ENCODE measurements at places on chromosomes 2 and 18.

DNA sequence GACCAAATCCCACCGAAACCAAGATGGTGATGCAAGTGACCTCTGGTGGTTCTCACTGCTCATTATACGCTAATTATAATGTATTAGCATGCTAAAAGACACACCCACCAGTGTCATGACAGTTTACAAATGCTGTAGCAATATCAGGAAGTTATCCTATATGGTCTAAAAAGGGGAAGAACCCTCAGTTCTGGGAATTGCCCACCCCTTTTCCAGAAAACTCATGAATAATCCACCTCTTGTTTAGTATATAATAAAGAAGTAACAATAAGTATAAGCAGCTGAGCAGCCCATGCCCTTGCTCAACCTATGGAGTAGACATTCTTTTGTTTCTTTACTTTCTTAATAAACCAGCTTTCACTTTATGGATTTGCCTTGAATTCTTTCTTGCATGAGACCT lies 31.0 kb upstream of the FMNL2 start:
- no peak for DNase-seq
- H3K27me3 ChIP-seq: no peaks in the 10 kb centered on the region
- H3K4me3 ChIP-seq: no peak overlapping the region
- H3K36me3 ChIP-seq: no peaks in the 10 kb centered on the region

DNA sequence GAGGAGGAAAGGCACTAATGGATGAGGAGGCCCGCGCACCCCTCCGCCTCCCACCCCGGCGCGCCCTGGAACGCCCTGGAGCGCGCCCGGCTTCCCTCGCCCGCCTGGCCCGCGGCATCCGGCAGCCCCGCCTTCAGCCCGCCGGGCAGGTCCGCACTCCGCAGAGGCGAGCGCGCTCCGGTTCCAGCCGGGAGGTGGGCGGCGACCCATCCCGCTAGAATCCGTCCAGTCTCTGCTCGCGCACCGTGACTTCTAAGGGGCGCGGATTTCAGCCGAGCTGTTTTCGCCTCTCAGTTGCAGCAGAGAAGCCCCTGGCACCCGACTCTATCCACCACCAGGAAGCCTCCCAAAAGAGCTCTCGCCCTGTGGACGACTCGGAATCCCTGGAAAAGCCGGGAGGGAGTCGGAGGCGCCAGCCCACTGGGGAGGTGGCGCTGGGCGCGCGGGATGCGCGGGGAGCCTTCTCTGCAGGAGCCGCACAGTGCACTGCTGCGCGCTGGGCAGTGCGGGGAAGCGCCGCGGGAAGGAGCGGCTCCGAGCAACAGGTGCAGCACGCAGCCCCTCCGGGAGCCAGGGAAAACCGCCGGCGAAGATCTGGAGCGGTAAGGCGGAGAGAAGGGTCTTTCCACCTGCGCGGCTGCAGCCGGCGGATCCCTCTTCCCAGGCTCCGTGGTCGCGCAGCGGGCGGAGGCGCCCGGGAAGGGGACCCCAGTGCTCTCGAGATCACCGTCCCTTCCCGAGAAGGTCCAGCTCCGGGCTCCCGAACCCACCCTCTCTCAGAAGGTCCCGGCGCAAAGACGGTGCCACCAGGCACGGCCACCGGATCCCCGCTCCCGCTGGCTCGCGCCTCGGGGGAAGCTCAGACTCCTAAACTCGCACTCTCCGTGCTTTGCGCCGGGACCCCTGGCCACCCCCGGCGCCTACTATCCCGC lies at the start of gene GALR1:
Gene GALR1, plus strand, starts transcription at position 280 of the 932 bp plus-strand sequence. CDS start 701 bp downstream, outside the sequence.
- peak within 1 kb of the TSS; percentile 45 for H3K4me3 ChIP-seq
- no peaks in the 10 kb centered on the region for H3K4me1 ChIP-seq
- peak; percentile 5 for DNase-seq
- no peaks in the 10 kb centered on the region for H3K36me3 ChIP-seq
- H3K27ac ChIP-seq: no peak within 1 kb of the TSS
- H3K27me3 ChIP-seq: peaks cover 46% of the 10 kb centered on the region

DNA sequence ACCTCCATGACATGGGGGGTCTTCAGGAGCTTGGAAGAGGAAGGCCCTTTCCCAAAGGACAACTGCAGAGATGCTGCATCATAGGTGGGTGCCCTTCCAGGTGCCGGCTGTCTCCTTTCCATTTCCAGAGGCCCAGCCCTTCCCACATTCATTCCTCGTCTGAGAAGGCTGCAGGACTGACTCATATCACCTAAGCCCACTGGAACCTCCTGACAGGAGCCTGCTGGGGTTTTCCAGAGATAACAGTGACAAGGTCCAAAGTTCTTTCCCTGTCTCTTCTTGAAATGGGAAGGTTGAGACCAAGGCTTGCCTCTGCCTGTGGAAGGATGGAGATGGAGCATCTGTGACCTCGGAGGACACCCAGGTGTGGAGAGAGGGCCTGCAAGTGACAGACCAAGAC lies 3.6 kb upstream of the PRSS56 start:
- H3K27me3 ChIP-seq: peaks cover 56% of the 10 kb centered on the region
- H3K4me1 ChIP-seq: no peaks in the 10 kb centered on the region
- H3K27ac ChIP-seq: no peak overlapping the region
- no peak for DNase-seq

DNA sequence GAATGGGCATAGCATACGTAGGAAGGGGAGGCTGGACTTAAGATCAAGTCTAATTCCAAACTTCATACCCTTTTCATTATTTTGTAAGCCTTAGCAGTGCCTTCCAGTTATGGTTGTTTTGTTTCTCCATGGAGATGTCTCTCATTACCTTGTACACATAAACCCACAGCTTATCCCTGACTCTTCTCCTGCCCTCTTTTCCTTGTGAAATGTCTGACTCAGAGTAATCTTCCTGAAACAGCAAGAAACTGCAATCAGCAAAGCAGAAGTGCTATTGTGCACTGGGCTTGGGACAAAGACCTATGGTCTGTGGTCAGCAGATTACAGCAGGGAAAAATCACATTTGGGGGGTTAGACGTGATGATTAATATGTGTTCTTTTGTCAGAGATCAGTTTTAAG lies 176.7 kb downstream of the IKZF2 start:
- H3K4me3 ChIP-seq: no peak overlapping the region
- H3K4me1 ChIP-seq: peaks cover 40% of the 10 kb centered on the region
- DNase-seq: peak; percentile 87
- no peaks in the 10 kb centered on the region for H3K27me3 ChIP-seq

DNA sequence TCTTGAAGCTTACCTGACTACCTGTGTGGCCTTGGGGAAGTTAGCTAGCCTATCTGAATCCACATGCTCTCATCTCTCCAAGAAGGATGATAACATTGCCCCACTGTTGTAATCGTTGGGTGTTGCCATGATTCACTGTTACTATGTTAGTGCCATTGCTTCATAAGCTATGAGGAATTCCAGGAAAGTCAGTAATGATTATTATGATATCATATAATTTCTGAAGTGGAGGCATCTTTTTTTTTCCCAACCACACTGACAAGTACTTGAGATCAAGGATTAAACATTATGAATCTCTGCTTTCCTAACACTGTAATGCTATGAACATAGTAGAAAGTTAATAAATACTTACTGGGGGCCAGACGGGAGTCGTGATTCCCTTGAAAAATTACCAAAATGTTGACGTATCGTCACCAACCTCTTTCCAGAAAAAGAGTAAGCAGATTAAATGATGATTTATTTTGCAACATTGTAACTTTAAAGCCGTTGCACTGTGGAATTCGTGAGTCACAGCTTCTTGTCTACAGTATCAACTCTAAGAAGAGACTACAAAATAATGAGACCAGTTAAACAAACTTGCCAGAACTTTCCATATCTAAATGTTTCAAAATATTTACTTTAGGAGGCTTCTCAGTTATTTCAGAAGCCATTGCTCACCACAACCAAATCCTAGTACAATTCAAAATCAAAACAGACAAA lies 459.9 kb downstream of the PIK3C3 start:
- H3K36me3 ChIP-seq: no peaks in the 10 kb centered on the region
- peak; percentile 75 for DNase-seq
- H3K27ac ChIP-seq: peak overlapping the region; percentile 60

DNA sequence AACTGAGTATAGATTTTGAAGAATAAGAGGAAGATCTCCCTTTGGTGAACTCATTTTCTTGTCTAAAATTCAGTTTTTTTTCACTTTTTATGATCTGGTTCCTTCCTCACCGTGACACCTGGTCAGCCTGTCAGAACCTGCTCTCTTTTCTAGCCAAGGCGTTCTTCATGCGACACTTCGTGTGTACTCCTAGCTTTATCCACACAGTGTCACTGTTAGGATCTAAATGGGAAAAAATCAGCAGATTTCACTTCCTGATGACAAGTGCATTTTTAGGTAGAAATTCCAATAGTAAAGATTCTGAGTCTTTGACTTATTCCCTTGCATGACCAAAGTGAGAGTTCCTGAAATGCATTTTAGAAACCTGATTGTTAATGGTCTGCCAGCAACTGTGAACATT lies 89.8 kb downstream of the KLHL14 start:
- DNase-seq: no peak
- no peaks in the 10 kb centered on the region for H3K27me3 ChIP-seq
- H3K27ac ChIP-seq: no peak overlapping the region
- no peaks in the 10 kb centered on the region for H3K36me3 ChIP-seq
- H3K4me1 ChIP-seq: no peaks in the 10 kb centered on the region

DNA sequence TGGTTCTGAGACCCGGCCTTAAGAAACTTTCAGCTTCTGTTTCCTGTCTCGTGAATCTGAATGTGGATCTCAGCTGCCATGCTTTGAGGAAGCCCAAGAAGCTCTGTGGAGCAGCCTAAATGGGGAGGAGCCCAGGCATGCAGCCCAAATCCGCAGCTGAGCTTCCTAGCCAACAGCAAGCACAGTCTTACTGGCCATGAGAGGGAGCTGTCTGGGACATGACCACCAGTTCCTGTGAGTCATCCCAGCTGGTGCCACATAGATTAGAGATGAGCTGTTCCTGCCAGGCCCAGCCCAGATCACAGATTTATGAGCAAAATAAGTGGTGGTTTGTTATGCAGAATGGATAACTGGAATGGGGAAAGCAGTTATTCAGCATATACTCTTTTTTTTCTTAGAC lies 224.4 kb upstream of the APCDD1 start:
- peak; percentile 91 for DNase-seq
- H3K36me3 ChIP-seq: no peaks in the 10 kb centered on the region
- 0 out of 2 replicates have a peak overlapping the region, but pooled peaks have one; percentile 25 for H3K27ac ChIP-seq
- peaks cover 18% of the 10 kb centered on the region for H3K4me1 ChIP-seq
- H3K4me3 ChIP-seq: no peak overlapping the region
- H3K27me3 ChIP-seq: no peaks in the 10 kb centered on the region

DNA sequence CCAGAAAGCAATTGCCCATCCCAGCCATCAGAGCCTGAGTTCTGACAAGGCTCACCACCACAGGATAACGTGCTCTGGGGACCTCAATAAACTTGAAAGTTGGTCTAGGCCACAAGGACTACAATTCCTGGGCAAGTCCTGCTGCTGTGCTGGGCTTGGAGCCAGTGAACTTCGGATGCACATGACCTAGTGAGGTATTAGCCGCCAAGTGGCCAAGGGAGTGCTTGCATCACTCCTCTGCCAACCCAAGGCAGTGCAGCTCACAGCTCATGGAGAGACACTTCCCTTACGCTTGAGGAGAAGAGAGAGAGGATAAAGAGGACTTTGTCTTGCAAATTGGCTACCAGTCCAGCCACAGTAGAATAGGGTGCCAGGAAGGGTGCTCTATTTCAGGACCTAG lies 219.6 kb downstream of the MBD2 start:
- H3K36me3 ChIP-seq: no peaks in the 10 kb centered on the region
- no peaks in the 10 kb centered on the region for H3K4me1 ChIP-seq
- peak; percentile 28 for DNase-seq
- H3K4me3 ChIP-seq: no peak overlapping the region
- H3K27ac ChIP-seq: no peak overlapping the region
- no peaks in the 10 kb centered on the region for H3K27me3 ChIP-seq

DNA sequence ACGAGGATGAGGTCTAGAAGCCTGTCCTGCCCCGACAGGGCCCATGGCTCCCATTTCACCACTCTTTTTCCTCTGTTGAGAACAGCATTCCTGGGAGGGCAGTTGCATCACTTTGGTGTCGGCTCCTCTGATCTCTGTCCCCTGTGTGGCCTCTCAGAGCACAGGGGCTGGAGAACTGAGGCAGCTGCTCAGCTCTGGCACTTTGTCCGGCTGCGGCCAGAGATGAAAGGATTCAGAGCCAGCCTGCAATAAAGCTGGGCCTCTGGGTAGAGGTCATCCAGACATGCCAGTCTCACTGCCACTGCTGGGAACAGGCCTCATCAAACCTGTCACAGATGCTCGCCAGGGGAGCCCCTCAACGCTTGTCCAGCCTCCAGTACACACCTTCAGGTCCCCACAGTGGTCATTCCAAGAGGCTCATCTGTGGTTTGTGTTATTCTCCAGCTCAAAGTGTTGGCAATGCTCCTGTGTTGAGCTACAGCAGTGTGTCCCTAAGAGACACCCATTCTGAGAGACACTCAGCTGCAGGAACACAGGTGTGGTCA lies 13.1 kb upstream of the ROCK2 start:
- 0 out of 2 replicates have a peak, but pooled peaks cover 3% of the 10 kb centered on the region for H3K4me1 ChIP-seq
- DNase-seq: no peak
- no peaks in the 10 kb centered on the region for H3K27me3 ChIP-seq

- no peak overlapping the region for H3K27ac ChIP-seq
- H3K27me3 ChIP-seq: no peaks in the 10 kb centered on the region
- DNase-seq: no peak
- no peaks in the 10 kb centered on the region for H3K4me1 ChIP-seq
These were observed 178.0 kb downstream of the DLGAP1 start for GRCh38 chr18:4276953-4277585.

GRCh38 chr18:36338403-36338933 lies 41.0 kb downstream of the FHOD3 start:
- H3K36me3 ChIP-seq: no peaks in the 10 kb centered on the region
- no peak for DNase-seq
- H3K4me1 ChIP-seq: peaks cover 12% of the 10 kb centered on the region
- no peak overlapping the region for H3K4me3 ChIP-seq

DNA sequence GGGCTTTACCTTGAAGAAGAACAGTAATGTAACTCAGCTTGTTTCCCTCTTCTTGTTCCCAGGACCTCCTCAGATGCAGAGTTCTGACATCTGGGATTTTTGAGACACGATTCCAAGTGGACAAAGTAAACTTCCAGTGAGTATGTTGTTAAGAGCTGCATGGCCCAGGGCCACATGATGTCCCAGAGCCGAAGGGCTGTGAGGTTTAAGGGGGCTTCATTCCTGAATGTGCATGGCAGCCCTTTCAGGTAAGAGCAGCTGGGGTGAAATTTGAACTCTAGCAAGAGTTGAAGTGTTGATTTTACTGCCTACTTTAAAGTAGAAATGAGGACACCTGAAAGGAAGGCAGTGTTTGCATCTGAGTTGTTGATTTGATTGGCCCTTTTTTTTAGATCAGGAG lies 13.3 kb downstream of the CHMP1B start:
- no peak overlapping the region for H3K4me3 ChIP-seq
- no peaks in the 10 kb centered on the region for H3K36me3 ChIP-seq
- no peak for DNase-seq
- H3K27ac ChIP-seq: no peak overlapping the region

GRCh38 chr2:115652652-115653051 lies 1210.2 kb downstream of the DPP10 start:
- no peaks in the 10 kb centered on the region for H3K27me3 ChIP-seq
- no peaks in the 10 kb centered on the region for H3K36me3 ChIP-seq
- H3K4me1 ChIP-seq: no peaks in the 10 kb centered on the region
- H3K27ac ChIP-seq: no peak overlapping the region

Data from GM23248 (cell line).